ENCODE measurements at places on chromosomes 5 and 9.

DNA sequence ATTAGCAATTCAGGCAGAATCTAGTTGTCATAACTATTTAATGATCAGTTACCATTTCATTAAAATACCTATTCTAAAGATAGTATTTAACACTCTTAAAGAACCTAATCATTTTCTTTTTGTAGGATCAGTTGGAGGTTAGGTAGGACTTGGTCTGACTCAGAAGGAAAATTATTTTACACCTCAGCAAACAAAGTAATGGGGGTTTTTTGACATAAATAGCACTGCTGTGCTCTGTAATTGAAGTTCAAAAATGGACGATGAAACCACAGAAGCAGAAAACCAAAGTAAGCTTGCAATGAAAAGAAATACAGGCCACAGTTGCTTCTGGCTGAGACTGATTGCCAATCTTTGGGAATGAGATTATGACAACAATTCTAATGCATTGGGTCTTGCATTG lies 187.0 kb upstream of the TRPM3 start:
- no peak for DNase-seq

DNA sequence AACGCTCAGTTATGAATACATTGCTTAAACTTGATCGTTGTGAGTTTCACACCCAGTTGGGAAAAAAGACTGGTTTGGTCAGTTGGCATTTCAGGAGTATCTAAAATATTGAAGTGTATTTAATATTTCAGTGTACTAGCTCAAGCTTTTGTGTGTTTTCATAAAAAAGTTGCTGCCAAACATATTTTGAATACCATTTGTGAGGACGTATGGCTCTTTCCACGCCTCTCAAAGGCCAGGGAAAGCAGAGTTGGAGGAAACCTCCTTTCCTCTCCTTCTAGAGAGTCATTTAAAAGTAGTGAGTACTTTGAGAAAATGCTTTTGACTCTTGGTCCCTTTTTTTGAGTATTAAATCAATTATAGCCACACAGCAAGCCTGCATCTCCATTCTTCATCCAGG lies 43.2 kb upstream of the ANKRD33B start:
- DNase-seq: no peak

- DNase-seq: no peak
Measured at GRCh38 chr5:128304791-128305190, 221.2 kb downstream of the SLC12A2 start.

GRCh38 chr9:81096625-81097024 lies 592.7 kb downstream of the TLE1 start:
- DNase-seq: no peak

DNA sequence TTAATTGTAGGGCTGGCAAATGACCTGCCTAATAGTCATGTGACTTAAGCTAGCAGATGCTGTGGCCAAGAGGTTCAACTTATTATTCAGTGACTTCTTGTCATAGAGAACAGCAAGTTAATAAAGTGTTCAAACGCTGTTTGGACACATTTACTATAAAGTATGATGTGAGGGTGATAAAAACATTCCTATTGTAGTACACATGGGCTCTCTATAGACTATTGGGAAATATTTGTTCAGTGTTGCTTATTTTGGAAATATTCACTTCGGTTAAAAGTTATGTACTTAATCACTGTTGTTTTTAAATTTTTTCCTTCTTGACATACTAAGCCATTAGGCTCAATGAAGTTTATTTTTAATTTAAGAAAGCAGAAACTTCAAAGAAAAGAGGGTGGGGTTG lies 345.0 kb downstream of the NNT start:
- DNase-seq: no peak

DNA sequence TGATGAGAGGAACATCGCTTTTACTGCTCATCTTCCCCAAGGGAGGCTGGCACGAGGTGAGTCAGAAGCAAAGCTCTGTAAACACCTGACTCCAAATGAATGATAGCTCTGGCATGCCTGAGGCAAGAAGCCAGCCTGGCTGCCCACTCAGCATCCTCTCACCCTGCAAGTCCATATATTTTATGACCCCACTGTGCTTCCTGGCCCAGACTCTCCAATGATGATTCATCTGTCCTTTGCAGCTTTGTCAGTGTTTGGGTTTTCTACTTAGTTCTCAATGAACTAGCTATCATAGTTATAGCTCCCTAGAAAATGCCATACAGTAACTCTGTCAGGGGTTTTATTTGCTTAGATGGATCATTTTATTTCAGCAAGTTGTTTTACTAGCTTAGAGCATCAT lies 52.1 kb upstream of the FSTL4 start:
- DNase-seq: no peak

DNA sequence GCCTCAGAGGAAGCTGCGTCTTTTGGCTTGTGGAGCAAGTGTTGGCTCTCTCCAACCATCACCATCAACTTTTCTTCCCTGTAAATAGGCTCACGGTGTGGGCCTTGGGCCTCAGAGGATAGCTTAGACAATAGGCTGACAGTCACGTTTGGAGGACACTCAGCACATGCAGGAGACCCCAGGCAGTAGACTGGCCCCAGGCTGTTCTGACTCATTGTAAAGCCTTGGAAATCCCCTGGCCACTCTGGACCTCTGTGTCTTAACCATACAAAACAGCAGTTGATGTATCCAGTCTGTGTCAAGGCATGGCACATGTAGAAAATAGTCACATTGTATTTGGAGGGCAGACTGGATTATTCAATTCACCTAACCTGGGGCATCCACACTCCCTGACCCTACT lies 18.6 kb downstream of the CD74 start:
- DNase-seq: no peak

GRCh38 chr5:154916874-154917273 lies 21.1 kb downstream of the GEMIN5 start:
- DNase-seq: no peak

DNA sequence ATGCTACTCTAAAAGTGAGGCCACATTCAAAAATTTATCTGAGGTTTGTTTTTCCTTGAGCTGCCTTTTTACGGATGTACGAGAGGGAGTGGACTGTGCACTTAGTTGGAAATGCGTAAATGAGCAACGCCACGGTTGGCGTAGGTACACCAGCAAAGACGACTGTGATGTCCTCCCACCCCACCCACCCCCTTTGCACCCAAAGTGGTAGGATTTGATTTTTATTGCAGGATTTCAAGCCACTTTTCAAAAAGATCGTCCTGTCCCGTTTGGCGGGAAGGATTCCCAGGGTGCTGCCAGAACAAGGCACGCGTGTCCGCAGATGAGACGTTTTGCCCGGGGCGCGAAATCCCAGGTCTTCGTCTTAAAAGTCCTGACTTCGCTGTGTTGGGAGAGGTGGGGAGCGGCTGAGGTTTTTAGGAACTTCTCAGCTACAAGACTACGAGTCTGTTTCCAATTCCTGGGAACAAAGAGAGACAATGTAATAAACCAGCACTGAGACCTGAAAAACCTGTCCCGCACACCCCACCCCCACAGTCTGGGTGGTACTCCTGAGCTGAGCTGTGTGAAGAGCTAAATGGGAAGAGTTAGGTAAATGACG lies 1.0 kb upstream of the TLE1 start:
- peak; percentile 58 for DNase-seq

DNA sequence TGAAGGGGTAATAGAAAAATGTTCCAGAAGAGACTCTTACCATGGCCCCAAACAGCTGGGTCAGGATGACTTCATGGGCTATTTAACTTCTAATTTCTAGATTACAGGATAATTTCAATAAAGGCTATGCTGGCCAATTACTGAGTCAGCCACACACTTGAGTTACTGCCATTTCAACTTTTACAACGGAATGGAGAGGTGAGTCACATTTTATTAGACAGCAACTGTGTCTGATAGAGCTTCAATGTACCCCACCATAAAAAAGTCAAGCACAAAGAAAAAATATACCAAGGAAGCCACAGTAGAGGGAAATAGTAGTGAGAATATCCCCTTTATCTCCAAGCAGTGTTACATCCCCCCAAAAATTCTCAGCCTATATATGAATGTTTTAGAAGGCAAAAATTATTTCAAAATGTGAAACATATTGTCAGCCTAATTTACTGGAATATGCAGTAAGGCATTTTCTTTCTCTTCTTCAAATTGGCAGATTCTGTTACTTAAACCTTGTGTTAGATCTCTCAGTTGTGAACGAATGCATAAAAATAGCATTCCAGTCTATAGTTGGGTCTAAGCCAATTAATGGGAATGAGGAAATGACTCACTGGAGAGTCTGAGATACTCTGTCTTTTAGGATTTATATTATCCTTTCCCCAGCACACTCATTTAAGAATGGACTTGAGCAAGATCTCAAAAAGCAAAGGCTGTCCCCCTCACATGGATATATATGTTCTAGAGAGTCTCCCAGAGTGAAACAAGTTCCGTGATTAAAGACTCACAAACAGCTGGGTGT lies 47.1 kb upstream of the RAI14 start:
- DNase-seq: no peak

GRCh38 chr9:89097219-89097618 lies 81.4 kb downstream of the SHC3 start:
- no peak for DNase-seq

DNA sequence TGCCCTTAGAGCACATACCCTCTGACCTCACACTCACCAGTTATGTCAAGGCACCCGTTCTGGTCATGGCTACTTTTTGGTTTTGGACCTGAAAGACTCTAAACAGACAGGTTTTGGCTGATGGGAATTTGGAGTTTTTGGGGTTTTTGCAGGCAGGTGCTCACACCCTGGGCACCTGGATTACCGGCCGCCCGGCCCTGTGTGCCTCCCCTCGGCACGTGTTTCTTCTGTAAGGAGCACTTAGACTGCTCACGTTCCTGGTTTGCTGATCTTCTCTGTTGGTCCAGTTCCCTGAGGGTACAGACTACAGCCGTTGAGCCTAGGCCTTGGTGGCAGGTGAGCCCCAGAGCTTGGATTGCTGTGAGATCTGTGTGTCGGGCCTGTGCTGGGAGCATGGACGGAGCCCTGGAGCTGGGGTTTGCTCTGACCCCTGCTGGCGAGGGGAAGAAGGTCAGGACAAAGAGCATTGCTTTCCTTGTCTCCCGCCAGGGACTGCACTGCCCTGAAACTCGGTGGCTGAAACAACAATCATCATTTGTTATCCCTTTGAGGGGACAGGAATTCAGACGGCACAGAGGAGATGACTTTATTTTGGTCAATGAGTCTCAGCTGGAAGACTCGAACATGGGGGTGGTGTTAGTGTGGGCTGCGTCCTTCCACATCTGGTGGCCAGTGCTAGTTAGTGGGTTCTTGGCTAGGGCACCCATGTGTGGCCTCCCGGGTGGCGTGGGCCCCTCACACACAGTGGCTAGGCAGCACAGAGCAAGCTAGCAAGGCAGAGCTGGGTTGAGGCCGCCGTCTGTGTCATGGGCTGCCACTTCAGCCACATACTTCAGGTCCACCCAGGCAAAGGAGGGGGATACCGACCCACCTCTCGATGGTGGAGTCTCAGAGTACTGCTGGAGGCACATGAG lies 76.4 kb downstream of the EHMT1 start:
- DNase-seq: peak; percentile 60

- no peak for DNase-seq
Measured at GRCh38 chr5:42680046-42680445, 76.6 kb upstream of the CCDC152 start.

DNA sequence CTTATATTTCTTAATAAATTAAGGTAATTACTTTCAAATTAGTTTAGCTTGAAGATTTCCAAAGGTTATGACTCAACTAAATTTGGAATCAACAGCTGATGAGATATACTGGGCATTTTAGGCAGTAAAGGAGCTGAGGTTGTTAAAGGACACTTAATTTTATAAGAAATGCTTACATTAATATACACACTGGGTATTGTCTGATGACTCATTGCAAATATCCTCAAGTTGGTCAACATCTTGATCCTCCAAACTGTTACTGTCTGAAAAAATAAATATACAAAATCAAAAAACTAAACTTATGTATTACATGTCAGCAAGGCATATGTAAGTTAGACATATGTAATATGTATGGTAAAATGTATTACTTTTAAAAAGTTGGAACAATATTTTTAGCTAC lies 3.4 kb downstream of the GFM2 start:
- no peak for DNase-seq
